ENCODE measurements at places on chromosomes 5 and 9.

GRCh38 chr5:114308508-114308907 is 53.4 kb upstream of the KCNN2 start:
- no peak for DNase-seq

- no peak for DNase-seq
Observed at GRCh38 chr5:100623719-100624118, 88.5 kb downstream of the FAM174A start.

DNA sequence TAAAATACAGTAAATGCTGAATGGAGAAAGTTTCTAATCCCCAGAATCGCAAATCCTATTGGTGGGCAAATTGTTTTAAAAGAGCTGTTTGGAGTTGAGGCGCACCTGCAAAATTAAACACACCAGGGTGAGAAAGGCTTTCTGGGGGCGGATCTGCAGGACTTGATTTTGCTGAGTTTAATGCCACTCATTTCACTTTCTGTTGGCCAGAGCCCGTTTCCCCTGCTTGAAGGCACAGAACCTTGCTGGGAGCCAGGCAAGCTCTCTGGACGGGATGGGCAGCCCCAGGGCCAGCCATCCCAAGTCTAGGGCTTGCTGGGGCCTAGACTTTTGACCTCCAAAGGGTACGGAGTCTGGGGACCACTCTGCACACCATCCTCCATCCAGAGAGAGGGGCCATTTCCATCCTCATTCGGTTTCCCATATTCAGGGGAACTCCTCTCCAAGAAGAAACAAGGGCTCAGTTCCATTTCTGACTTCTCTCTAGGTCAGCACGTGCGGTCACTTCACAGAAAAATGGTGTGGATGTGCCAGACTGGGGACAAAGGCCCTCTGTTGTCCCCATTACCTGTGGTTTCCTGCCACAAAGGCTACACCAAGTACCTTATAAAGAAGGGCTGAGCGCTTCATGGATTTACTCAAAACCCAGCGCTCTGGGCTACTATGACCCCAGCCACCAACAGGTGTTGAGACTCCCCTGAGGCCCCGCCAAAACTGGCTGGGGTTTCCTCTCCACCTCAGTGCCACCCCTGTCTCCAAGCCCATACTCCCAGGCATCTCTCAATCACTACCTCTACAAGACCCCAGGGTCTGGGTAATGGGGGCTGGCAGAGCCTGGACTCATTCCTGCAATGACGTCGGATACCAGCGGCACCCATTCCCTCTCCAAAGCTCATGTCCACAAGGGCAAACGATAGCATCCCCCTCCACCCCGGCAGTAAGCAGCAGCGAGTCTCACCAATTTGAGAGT is 170.0 kb downstream of the AUH start:
- no peak for DNase-seq

GRCh38 chr5:59813761-59814536 is 79.6 kb downstream of the PDE4D start:
- DNase-seq, result no peak

- DNase-seq, result no peak
Observed at GRCh38 chr5:53430618-53431252, 49.7 kb upstream of the FST start.

DNA sequence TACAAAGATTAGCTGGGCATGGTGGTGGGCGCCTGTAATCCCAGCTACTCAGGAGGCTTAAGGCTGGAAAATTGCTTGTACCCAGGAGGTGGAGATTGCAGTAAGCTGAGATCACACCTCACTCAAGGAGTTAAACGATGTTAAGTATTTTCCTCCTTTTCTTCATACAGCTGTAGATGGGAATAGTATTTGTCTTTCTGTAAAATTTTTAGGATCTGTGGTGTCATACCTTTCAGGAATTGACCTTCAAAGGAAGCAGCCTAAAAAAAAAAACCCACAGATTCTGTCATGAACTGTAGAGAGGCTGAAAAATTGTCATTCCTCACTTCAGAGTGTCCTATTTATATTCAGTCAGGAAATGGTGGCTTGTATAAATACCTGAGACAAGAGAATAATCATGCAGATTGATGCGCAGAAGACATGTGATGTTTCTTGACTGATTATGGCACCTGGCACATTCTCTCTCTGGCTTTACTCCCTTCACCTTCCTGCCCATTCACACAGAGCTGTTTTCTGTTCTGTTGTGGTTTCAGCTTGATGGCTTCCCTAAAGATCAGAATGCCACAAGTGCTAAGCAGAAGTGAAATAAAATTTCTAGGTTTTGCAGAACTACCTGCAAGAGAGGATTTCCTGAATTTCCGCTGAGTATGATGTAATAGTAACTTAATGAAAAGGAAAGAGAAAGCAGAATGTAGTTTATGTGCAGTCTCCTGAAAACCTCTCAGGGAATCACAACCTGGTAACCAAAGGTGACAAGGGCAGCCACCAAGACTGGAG is 3.8 kb downstream of the IFNA1 start:
- no peak for DNase-seq

GRCh38 chr9:94787266-94787665 is 60.8 kb downstream of the AOPEP start:
- DNase-seq, result no peak

DNA sequence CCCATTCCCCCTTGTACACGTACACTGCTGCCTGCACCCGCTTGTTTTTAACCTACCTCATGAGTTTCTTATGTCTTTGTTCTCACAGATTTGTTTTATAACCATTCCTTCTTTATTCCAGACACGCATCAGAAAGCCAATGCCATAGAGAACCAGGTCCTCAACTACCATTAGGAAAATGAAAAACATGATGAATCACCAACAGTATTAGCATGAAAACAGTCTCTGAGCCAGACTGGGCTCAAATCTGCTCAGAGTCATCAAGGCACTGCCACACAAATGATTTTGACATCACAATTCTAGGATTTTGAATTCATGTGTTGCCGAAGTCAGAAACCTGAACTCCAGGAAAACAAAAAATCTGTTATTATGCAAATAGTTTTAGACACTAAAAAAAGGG is 394.1 kb upstream of the GRIA1 start:
- no peak for DNase-seq

DNA sequence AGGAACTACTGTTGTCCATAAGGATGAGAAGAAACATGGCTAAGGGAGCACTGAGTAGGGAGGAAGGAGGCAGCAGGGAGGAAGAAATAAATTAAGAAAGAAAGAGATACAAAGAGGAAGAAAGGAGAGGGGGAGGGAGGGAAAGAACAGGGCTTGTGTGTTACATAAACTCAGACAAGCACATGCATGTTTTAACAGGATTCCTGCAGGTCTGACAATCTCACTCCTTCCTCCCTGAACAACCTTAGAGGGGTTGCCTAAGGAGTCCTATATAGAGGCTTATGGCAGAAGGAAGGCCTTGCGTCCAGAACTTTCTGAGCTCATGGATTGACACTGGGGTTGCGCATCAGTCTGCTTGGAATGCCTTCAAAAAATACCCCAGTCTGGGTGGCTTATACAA is 4.2 kb upstream of the KCNIP1 start:
- no peak for DNase-seq

DNA sequence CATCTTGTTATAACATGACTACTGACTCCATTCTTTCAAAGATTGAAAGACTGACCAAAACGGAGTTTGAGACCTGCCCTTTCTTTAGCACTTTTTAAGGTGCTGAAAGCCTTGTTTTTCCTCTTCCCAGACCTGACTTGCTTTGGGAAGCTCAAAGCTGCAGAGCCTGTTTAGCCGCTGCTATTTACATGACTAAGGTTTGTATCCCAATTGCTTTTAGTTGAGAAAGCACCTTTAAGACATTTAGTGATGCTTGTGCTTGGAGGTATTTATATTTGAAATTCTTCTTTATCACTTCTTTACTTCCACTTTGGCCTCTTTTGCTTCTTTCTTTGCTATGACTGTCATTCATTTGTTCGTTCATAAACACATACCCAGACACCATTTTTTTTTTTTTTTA is 182.6 kb upstream of the ELL2 start:
- no peak for DNase-seq

GRCh38 chr5:120108586-120109248 is 355.4 kb upstream of the PRR16 start:
- DNase-seq, result no peak

DNA sequence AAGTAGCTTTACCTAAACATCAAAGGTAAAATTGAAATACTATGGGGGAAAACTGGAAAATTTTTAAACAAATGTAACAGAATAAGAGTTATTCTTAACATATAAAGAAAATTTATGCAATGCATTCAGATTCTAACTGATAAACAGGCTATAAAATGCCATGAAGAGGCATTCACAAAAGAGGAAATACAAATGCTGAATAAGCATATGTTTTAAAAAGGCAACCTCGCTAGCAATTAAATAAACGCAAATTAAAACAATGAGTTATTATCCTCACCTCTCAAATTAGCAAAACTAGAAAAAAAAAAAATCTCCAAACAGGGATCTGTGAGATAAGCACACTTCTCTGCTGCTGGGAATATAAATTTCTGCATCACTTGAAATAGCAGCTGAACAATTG is 63.2 kb upstream of the BRINP1 start:
- no peak for DNase-seq

DNA sequence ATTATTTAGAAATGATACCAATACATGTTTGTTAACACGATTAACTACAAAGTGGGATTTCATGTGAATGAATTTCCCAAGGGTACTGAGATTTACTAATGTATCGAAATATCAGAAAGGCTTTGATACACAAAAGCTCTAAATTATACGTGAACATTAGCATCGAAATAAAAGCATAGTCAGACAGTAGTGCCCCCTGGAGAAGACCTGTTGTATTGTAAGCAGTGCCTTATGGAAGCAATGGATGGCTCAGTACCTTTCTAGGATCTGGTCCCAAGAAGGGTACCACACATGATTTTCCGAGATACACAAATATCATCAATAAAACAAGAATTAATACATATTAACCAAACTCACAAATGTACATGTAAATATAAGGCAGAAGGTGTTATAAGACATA is 153.8 kb downstream of the CDH12 start:
- no peak for DNase-seq

GRCh38 chr9:92100237-92100911 is 14.8 kb downstream of the SPTLC1 start:
- no peak for DNase-seq

GRCh38 chr9:128043467-128043868 is 23.7 kb downstream of the NAIF1 start:
- no peak for DNase-seq

GRCh38 chr9:8800196-8800595 is 1000.6 kb upstream of the DMAC1 start:
- DNase-seq, result no peak

GRCh38 chr9:125145425-125145824 is 2.1 kb upstream of the SCAI start:
- no peak for DNase-seq

DNA sequence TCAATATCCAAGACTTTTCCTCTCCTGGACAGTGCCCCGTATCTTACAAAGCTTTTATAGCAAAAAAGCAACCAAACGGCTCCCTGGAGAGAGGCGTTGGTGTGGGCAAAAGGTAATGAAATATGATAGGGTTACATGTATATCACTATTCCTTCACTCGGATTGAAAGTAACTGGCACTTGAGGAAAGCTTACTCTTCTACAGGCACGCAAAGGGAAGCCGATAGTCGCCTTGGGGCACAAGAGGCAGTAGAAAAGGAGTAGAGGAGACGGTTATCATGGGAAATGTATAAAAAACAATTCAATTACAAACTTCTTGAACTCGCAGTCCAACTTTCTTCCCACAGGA is 1.1 kb downstream of the DIAPH1 start:
- DNase-seq, result no peak

All from stimulated activated CD4-positive, alpha-beta T cell treated with anti-CD3 and anti-CD28 coated beads, Interleukin-1b, Interleukin-23, amount 100 ng/mL, for 1 hour (primary cell).